ENCODE measurements at places on chromosomes 4 and X.

DNA sequence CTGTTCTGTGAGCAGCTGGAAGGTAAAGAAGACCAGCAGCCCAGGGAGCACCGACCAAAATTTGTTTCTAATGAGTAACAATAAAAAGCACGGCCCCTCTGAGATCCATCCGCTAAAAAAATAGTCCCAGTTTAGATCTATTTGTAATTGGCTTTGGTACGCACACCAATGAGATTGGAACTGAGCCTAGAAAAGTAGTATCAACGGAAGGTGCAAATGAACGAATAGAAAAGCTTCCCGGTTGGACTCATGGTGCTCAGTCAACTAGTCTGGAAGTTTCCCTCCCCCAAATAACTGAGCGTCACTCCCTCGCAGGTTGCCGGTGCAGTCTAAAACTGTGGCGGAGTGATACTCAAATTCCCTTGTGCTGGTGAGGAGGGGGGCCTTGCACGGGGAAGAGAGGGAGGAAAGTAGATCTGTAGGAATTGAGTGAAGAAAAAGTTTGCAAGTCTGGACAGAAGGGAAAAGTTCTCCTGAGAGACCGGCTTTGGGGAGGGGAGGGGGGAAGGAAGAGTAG, at the start of gene COL4A5:
TSS of gene COL4A5 (plus strand) at position 413 of the 517 bp plus-strand sequence. CDS start 288 bp downstream, outside the sequence.
- DNase-seq: peak; percentile 84

- no peak for DNase-seq
Observed at GRCh38 chr4:94228493-94229216, 21.0 kb downstream of the SMARCAD1 start.

GRCh38 chr4:87961993-87962392, 13.5 kb upstream of the SPP1 start:
- DNase-seq: no peak

GRCh38 chr4:71828470-71828869, 44.6 kb upstream of the GC start:
- no peak for DNase-seq

GRCh38 chr4:127832585-127832984, 48.1 kb upstream of the PLK4 start:
- no peak for DNase-seq

GRCh38 chr4:184275766-184276165, 58.1 kb upstream of the ENPP6 start:
- DNase-seq: no peak

- no peak for DNase-seq
Observed at GRCh38 chrX:1421433-1422134, 29.7 kb upstream of the SLC25A6 start.

DNA sequence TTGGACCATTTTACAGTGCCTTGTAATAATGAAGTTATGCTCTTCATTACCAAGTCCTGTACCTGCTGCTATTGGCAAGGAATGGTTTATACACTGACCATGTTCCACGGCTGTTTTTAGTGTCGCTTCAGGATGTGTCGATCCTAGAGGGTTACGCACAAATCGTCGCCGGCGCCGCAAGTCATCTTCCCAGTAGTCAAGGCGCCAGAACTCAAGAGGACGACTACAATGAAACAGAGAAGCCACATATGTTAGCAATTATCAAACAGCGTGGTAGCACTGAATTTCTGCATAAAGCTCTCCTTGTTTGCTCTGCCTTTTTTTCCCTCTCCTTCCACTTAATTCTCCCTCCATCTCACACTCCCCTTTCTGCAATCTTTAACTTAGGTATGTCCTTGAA, 17.0 kb downstream of the MAB21L2 start:
- no peak for DNase-seq

GRCh38 chrX:24515447-24515846, 50.4 kb downstream of the PDK3 start:
- no peak for DNase-seq
